ENCODE measurements at places on chromosomes 7 and 10.

DNA sequence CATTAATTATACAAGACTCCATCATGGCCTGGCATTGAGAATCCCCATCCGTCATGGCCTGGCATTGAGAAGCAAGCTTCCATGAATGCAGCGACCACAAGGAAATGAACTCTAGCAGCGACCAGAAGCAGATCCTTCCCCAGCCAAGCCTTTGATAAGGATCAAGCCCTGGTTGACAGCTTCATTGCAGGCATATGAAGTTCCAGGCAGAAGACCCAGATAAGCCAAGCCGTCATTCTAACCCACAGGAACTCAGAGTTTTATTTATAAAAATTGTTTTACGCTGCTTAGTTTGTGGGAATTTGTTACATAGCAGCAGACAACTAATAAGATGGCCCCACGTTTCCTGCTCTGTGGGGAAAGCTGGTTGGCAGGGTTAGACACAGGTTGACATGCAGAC lies 642.3 kb downstream of the GATA3 start:
- no peak for DNase-seq

DNA sequence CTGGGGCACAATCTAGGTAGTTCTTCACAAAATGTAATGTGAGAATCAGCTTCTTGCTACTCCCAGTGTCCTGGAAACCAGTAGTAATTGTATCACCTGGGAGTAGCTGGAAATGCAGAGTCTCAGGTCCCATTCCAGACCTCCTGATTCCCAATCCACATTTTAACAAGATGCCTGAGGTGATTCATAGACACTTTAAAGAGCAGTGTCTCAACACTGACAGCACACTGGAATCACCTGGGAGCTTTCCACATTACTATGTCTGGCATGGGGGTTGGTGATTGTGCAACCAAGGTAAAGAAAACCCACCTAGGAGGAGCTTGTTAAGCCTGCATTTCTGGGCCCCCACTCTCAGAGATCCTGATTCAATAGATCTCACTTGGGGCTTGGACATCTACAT lies 11.1 kb downstream of the DPY19L1 start:
- DNase-seq: no peak

- peak; percentile 15 for DNase-seq
These were observed 101.5 kb downstream of the MICALL2 start for GRCh38 chr7:1357601-1358271.

DNA sequence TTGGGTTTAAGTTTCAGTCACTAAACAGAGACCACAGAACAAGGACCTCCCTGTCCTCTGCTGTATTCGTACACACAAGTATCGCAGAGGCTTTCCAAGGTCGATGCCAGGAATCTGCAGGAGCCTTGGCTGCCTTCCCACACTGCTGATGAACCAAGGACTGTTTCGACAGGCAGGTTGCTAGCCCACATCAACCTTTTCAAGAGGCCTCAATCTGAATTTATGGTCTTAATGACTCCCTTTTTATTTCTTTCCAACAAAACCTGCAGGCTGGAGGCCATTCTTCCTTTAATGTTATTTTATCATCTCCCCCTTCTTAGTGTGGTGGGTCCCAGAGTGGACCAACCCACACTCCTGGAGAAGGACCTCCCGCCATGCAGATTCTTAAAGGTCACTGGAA lies 45.6 kb downstream of the JCAD start:
- no peak for DNase-seq

DNA sequence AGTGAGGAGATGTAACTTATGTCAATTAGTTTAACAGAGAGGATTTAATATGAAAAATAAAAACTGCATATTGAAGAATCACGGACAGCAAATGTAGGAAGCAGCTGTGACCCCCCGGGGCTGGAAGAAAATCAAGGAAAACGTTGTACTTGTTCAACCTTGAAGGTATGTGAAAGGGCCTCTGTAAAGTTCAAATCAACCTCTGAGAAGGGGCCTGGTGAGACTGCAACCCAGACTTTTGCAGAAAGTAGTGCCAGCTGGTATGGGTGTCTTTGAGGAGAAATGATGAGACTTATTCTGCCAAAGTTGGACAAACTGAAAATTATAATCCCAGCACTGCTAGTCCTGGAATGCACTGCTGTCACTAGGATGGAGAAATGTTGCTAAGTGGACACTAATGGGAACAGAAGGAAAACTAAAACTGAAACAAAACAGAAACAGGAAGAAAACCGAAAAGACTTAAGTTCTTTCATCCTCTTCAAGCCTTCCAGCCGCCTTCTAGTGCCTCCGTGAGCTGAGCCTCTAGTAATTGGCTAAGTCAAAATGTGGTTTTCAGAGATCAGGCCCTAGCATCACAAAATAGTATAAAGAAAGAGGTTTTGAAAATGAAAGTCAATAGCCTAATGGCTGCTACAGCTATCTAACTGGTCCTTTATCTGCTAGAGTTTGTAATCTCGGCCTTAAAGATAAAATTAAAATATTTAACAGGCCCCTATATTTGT lies 253.7 kb upstream of the SORCS1 start:
- DNase-seq: no peak

DNA sequence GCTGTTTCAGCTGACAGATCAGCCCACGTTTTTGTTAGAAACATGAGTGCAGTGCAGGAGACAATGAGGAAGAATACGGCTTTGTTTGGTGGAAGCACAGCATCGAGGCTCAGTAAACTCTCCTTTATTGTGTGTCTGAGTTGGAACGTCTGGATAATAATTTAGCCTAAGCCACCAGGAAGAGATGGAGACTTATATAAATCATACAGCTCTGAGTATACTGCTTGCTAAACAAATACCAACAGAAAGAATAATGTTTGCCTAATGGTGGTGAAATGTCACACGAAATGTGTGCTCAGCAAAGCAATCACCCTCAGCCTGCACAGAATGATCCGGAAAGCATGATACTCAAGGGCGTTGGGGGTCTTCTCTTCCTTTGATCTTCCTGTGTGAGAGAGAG lies 664.1 kb upstream of the ADARB2 start:
- DNase-seq: no peak

GRCh38 chr7:14430926-14431325 lies 441.5 kb upstream of the ETV1 start:
- DNase-seq: no peak

GRCh38 chr7:97390915-97391593 lies 273.6 kb downstream of the SDHAF3 start:
- DNase-seq: no peak

DNA sequence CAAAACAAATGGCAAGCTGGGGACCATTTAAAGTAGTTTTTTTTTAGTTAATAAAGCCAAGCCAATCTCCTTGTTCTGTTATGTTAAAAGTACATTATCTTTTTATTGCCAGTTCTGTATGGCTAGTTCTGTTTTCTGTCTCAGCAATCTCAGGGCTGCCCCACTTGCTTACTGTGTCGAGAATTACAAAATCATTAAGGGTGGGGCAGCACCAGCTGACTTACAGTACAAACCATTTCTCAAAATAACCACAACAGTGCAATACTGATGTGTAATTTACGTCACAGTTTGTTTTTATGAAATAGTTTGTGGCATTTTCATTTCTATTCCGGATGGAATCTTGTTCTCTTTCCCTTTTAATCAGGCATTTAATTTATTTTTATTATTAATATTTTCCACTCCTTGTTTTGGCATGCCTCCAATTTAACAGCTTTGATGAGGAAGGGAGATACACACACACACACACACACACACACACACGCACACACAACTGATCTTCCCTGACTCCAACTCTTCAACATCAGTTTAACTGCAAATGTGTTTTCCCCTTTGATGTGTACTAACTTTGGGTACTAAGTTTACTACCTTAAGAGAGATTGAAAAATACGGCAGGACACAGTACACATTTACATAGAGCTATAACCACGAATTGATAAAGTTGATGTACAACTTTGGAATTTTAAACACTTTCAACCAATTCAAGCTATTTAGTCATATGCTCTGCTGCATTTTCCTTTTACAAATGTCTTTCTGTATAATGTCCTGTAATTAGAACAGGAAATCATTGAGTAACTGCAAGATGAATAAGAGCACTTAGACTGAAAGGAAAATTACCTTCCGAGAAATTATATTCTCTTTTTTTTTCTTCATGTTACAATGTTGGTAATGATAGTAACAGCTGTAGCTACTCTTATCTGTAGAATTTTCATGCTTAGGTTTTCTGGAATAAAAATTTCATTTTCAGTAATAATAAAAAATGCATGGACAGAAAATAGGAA lies 91.5 kb downstream of the ARID5B start:
- DNase-seq: no peak

- no peak for DNase-seq
These were observed 7.5 kb downstream of the EMX2 start for GRCh38 chr10:117550076-117550475.

GRCh38 chr7:39709768-39710311 lies 86.5 kb downstream of the RALA start:
- no peak for DNase-seq

DNA sequence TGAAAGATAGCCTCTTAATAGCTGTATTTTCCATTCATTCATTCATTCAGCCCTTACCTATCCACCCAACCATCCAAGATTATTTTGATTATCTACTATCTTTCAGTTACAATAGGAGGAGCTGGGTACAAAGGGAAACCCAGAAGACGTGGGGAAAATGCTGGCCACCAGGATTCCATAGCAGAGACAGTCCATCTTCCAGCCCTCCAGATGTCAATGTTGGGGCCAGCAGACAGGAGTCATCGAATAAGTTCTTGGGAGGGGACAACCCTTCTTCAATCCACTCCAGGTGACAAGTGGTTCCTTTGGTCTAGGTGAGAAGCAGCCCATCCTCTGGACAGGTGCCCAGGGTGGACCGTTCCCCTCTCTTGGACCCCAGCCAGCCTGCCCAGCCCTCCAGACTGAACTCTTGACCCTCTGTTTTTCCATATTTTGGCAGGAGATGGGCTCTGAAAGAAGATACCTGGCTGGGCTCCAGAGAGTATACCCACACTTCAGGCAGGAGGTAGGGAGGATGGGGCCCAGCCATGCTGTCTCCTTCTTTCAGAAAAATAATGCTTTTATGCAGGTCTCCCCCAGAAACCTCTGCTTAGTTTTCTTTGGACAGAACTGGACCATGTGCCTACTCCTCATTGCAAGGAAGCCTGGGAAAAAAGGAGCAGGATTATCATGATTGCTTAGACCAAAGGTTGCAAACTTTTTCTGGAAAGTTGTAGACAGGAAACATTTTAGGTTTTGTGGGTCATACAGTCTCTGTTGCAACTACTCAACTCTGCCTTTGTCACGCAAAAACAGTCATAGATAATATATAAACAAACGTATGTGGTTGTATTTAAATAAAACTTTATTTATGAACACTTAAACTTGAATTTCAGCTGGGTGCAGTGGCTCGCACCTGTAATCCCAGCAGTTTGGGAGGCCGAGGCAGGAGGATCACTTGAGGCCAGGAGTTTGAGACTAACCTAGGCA lies 95.5 kb upstream of the SMNDC1 start:
- peak; percentile 43 for DNase-seq

DNA sequence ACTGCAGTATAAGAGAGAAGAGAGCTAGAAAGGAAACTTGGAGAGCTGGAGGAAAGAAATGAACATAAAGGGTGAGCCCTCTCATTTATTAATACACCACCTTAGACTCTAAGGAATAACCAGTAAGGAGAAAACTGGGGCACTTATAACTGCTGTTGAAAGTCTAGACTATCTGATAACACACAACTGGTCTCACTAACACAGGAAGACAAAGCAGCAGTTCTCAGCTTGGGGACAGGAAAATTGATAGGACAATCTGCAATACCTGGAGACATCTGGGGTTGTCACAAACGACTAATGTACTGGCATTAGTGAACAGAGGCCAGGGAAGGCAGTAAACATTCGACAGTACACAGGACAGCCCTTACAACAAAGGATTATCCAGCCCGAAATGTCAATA lies 6.8 kb downstream of the ELMO1 start:
- no peak for DNase-seq

GRCh38 chr7:36202398-36202797 lies 49.3 kb downstream of the EEPD1 start:
- no peak for DNase-seq

- DNase-seq: no peak
These were observed 31.5 kb downstream of the UNC5B start for GRCh38 chr10:71243756-71244395.

GRCh38 chr10:115157357-115157756 lies 64.2 kb downstream of the ATRNL1 start:
- DNase-seq: no peak

- DNase-seq: no peak
These were observed 9.3 kb downstream of the TCF7L2 start for GRCh38 chr10:112959207-112959838.

DNA sequence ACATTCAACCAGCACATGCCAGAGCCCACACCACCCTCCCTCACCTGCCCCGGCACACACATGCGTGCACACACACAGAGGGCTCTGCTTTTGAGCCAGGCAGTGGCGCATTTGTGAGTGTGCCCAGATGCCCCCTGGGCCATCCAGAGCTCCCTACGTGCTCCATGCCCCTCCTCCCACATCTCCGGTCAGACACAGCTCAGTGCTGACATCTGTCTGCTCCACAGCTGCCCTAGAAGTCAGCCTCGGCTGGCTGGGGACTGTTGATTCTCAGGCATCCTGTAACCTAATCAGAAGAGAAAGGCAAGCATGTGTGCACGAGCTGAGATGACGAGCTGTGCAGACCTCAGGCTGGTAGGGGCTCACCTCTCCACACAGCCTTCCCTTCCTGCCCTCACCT lies 135.1 kb downstream of the ZMIZ1 start:
- DNase-seq: no peak

DNA sequence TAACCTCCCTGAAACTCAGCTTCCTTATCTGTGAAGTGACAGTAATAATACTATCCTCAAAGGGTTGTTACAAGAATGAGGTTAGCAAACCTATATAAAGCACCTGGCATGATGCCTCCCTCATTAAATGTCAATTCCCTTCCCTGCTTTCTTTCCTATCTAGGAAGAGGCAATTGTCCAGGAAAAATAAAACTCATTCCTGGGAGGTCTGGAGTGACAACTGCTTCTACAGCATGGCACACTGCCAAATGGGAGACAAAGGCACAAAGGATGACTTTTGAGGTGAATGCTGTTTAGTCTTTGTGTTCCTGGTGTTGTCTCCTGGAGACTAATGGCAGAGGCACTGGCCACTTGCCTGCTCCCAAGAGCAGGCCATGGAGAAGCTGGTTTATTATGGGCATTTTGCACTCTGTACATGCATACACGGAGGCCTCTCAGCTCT lies 32.2 kb upstream of the PDE1C start:
- DNase-seq: no peak

DNA sequence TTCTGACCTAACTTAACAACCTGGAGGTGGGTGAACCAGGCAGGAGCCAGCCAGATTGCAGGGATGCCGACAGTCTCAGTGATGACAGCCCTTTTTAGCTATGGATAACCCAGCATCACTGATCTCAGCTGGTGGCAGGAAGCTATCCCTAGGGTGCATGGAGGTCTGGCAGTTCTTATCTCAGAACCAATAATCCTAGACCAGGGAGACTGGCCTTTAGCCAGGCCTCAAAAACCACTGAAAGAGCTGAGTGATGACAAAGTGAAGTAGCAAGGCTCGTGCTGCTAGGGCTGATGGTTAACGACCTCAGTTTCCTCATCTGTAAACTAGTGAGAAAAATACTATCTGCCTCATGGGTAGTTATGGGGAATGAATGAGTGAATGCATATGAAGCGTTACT lies 112.5 kb downstream of the RALA start:
- no peak for DNase-seq

- no peak for DNase-seq
These were observed 30.4 kb upstream of the CDK13 start for GRCh38 chr7:39919646-39920045.

- DNase-seq: no peak
These were observed 73.2 kb upstream of the TRIM24 start for GRCh38 chr7:138386821-138387220.

GRCh38 chr7:114949231-114949630 lies 27.3 kb downstream of the MDFIC start:
- DNase-seq: no peak

Data from RKO (cell line).